NCI-H446 treated with DMSO at 0.1 percent for 48 hours (cell line): ENCODE measurements at places on chromosomes 2 and 18.
A peak's percentile ranks its signal among the peaks of the same experiment; 100 is the strongest.

GRCh38 chr18:32152705-32153448 lies 37.0 kb upstream of the MEP1B start:
- DNase-seq, result no peak

DNA sequence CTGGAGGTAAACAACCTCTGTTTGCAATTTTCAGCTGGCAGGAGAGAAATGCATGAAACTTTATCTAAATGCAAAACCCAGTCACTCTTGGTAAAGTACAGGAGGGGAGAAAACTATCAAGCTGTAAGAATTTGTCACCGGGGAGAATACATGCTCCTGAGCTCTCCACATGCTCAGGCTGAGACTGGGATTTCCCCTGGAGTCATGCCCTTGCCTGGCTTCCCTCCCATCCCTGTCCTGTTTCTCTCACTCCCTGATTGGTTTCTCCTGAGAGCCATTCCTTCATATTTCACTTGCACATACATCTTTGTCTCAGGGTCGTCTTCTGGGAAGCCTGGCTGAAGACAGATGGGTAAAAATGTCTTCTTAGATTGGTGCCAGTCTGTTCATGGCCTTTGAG lies 52.9 kb upstream of the SPATS2L start:
- DNase-seq, result no peak

DNA sequence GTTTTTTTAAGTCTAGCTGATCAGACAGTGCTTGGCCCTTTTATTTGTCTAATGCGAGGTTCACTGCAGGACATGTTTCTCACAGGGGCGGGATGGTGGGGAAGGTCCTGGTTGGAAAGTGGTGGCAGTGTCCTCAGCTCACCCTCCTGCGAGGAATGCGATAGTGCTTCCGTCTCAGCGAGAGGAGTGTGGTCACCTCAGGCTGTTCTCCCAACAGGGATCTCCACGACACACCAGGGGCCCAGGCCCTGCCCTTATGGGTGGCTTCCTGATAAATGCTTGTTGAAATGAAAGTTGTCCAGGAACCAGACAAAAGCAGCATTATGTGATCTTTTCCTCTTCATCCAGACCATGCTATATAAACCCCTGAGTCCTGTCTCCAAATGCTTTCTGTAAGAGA lies 70.1 kb downstream of the BOLA3 start:
- DNase-seq, result no peak

DNA sequence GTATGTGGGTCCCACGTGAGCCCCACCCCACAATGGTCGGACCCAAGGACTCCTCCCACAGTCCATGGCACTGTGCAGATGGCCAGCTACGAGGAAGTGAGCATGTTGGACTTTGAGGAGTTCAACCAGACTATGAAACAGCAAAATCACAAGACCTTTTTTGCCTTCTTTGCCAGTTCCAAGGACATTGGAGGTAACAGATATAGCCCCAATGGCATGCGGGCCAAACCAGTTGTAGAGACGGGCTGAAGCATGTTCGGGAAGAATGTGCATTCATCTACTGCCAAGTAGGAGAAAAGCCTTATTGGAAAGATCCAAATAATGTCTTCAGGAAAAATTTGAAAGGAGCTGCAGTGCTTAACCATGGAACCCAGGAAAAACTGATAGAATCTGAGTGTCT lies 12.6 kb downstream of the DNER start:
- DNase-seq, result no peak

DNA sequence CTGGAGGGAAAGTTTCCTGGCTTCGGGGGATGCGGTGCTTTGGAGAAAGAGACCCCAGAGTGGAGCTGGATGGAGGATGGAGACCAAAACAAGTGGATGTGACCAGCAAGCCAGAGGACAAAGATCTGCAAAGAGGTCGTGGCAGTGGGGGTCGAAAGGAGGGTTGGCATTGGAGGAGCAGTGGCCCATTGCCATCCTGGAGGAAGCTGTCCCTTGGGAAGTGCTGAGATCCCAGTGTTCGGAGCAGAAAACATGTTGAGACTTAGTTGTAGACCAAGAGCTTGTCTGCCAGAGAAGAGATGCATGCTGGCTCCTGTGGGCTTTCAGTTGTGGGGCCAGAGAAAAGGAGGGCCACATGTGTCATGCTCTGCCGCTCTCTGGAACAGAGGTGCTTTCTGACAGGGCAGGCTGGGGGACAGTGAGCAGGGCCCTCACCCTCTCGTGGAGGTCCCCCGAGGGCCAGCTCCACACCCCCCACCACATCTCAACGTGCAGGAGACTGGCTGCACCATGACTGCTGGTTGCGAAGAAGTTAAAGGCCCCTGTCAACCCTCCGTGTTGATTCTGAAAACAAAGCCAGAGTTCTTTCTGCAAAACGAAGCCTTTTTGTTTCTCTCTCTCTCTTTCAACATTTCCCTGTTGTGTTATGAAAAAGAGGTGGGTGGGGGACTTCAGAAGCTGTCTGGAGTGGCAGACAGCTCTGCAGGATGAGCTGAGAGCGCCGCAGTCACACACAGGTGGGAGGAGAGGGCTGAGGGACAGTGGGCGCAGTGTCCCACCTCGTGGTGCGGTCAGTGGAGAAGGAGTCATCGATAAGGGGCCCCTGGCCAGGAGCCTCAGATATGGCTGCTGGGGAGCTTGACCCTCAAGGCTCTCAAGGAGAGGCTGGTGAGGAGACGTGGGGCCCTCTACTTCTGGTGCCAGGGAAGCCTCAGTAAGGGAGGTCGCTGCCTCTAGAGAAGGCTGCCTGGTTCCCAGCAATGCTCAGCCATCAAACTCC lies 77.6 kb upstream of the BCL2L11 start:
- no peak for DNase-seq

DNA sequence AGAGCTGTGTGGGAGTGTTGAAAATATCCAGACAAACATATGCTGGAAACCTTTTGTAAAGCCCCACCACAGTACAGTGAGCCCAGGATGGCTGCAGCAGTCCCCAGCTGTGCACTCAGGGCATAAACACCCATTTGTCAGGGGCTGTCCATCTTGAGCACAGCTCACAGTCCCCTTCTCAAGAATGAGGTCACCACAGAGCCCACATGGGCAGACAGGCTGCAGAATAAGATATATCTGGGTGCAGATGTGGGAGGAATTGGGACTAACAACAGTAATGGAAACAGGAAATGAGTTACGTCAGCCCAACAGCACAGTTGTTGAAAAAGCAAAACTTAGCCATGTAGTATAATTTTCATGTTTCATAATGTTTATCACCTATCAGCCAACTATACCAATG lies 219.6 kb downstream of the ETAA1 start:
- DNase-seq, result no peak

DNA sequence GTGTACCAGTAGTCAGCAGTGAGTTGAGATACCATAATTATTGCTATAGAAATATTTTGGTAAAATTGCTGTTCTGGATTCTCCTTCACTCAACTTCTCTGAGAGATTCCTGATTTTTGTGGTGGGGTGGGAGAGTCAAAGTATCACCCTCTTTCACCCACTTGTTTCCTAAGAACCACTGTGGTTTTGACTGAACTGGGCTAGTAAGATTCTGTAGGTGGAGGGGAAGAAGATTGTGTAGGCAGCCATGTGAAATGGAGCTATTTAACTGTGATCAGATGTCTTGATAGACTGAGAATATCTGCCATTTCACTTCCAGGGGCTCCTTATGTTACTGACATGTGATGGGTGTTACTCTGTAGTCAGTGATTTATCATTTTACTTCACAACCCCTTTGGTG lies 45.3 kb downstream of the BIRC6 start:
- DNase-seq, result no peak

GRCh38 chr2:144832048-144832447 lies 312.1 kb upstream of the ZEB2 start:
- DNase-seq, result no peak

- no peak for DNase-seq
These were observed 31.0 kb downstream of the KIF1A start for GRCh38 chr2:240789051-240789453.

DNA sequence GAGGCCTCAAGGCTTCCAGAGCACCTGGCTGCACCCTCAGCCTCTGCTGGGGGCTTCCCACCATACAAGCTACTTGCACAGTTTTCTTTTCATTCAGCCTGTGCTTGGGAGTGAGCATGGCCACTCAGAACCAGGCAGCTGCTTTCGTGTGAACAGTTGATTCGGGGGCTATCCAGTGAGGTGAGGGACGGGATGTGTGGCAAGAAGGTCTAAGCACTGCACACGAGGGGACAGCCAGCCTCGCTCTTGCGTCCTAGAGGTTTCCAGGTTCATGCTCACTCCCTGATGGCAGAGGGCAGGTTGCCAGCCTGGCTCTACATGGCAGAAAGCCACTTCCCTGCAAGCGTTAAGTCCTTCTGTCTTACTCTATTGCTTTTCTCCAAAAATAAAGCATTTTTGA lies 146.2 kb downstream of the MBP start:
- no peak for DNase-seq

DNA sequence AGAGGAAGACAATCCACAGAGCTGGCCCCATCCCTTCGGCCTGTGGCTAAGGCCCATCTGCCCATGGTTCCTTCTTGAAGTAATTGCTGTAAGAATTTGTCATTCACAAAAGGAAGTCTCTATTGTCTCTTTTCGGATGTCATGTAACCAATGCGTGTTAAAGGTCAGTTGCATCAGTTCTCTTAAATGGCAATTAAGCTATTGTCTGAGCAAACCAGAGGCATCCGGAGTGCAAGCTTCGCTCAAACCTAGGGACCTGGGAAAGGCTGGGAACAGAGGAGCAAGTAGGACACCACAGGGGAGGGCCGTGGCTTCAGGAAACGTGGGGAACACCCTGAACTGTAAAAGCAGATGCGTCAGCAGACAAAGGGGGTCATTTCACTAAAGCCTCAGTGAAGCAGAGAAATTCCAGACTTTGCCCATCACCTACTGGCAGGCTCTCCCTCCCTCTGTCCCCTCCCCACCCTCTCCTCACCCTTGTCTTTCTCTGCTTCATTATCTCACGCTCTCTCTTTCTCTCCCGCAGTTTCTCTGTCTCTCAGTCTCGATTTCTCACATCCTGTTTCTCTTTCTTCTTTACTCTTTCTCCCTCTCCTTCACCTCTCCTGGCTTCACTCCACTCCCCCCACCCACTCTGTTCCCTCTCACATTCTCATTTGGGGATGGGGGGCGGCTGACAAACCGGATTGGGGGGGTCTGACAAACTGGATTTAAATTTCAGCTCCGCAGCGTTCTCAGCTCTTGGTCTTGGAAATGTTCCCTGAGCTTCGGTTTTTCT lies 204.6 kb upstream of the TNP1 start:
- no peak for DNase-seq

- no peak for DNase-seq
These were observed 21.3 kb downstream of the LIMS1 start for GRCh38 chr2:108555572-108555971.

- DNase-seq, result peak; percentile 44
These were observed 3.1 kb upstream of the SEH1L start for GRCh38 chr18:12944709-12945108.

- DNase-seq, result no peak
These were observed 710 bp upstream of the TMSB10 start for GRCh38 chr2:84904717-84905174.

DNA sequence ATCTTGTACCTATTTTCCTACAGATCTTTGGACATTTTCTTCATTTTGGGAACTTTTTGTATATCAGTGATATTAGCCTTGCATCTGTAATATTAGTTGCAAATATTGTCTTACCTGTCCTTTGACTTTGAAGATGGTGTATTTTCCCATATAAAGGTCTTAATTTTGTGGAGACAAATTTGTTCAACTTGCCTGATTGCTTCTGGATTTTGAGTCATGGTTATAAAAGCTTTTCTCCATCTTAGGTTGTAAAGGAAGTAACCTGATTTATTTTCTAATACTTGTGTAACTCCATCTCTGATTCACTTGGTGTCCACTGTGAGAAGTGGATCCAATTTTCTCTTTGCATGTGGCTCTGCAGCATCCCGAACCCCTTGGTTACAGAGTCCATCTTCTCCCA lies 97.7 kb upstream of the OTOS start:
- no peak for DNase-seq

DNA sequence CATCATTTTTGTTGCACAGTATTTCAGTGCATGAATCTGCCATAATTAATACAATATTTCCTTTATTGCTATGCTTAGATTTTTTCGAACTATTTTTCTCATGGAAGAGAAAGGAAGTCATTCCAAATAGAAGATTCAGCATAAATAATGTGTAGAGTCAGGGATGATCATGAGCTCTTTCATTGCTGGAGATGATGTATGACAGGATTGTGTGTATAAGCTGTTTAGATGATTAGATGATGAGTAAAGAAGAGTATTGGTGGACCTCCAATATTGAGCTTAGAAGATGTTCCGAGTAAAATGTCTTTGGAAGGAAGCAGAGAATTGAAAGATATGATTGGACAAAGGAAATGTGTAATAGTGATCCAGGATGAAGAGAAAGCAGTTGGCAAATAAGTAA lies 364.5 kb downstream of the PARD3B start:
- no peak for DNase-seq

DNA sequence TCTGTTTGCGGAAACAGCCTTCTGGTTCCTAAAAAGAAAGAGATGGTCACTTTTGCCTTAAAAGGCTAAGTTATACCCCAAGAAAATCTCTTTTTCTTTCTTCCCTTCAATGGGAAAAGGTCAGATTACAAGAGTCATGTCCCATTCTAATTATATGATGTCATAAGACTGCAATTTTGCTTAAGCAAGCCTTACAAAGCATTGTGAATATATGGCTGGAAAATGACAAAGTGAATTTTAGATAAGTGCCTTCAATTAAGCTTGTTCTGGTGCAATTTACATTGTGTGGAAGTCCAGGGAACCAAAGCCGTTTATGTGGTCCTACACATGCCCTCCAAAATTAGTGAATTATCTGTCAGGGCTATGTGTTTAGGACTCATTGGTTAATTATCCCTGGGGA lies 7.6 kb upstream of the BMP10 start:
- no peak for DNase-seq

DNA sequence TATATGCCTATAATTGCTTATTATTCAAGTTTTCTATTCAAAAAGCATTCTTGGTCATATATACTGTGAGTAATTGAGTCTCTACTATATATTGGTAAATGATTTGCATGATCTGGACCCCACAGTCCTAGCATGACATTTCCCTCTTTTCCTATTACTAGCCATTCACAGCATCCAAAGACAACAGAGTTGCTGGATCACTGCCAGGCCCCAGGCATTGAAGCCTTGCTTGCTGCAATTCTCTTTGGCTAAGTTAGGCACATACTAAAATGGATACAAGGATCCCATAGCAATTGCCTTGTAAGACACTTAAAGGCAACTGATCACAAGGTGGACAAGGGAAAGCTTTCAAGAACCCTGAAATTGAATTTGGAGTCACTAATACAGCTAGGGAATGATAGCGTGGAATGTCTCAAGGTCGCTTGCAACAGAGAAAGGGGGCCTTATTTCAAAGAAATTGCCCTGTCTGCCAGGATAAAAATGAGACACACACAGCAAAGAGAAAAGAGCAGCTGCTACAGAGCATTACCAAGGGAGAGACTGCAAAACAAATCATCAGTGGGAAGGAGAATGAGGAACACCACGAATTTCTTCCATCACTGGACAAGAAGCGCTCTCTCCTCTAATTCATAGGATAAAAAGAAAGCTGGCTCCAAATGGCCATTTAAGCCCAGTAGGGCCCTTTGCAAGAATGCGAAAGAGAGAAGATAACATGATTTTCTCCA lies 77.1 kb upstream of the EPHA4 start:
- DNase-seq, result no peak

- no peak for DNase-seq
These were observed 260.0 kb downstream of the ASXL3 start for GRCh38 chr18:33838054-33838453.

GRCh38 chr2:215015421-215015820 lies 123.0 kb downstream of the ABCA12 start:
- DNase-seq, result no peak
